Stromal cell of bone marrow (primary cell): ENCODE measurements at places on chromosomes 2 and 18.

DNA sequence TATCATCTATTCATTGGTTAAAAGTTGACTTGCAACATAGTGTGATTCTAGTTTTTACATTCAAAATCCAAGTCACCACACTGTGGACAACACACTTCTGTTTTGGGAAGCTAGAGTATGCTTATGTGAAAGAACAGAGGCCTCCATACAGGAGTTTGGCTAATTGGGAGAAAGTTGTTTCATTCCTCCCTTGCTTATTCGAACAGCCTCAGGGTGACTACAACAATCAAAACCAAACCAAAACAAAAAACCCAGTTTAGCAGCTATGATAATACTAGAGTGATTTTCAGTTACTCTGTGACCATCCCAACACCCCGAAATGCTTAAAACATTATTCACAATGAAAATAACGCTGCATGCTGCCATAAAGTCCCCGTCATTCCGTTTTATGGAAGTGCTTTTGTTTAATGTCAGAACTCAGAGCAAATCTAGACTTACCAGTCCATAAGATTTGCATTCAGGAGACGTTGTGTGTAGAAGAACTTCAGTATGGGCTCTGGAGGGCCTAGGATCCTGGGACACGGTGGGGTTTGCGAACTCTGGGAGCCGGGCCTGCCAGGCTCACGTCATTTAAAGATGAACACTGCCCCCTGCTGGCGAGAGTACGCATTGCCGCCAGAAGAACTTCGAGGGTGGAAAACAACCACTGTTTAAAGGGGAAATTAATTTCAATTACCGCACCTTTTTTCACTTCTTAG is 111.4 kb downstream of the FTCDNL1 start:
- DNase-seq = peak; percentile 31

- no peak for DNase-seq
These were observed 337.4 kb upstream of the ID2 start for GRCh38 chr2:8344144-8345097.

GRCh38 chr18:37574113-37574512 is 8.5 kb upstream of the CELF4 start:
- no peak for DNase-seq

GRCh38 chr2:23924589-23925359 is 2.1 kb downstream of the ATAD2B start:
- no peak for DNase-seq

DNA sequence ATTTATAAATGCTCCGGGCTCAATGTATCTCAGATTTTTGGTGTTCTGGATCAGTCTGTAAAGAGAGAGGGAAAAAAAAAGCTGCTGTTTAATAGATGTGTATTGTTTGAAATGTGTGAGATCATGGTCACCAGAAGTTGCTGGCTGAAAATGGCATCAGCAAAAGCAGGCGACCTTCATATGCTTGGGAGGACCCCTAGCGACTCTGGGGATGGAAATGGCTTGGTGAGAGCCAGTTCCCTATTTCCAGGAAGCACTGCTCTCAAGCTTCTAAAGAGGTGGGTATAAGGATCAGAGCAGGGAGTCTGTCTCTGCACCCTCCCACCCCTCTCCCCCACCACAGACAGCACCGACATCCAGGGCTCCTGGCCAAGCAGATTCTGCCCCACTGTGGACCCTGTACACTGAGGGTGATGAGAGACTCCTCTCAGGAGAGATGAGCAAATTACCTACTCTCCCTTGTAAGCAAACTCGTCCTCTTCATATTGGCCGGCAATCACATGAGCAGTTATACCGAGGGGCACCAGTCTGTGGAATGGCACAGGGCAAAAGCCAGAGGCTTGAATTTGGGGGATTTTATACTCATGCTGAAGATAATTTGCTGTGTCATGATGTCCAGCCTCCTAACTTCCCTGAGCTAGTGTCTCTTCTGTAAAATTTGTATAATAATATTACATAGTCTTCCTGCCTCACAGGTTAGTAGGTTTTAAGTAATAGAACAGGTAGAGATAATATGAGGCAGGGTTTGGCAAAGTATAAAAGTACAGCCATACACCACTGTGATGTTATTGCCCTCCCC is 29.6 kb downstream of the LHCGR start:
- DNase-seq = no peak

DNA sequence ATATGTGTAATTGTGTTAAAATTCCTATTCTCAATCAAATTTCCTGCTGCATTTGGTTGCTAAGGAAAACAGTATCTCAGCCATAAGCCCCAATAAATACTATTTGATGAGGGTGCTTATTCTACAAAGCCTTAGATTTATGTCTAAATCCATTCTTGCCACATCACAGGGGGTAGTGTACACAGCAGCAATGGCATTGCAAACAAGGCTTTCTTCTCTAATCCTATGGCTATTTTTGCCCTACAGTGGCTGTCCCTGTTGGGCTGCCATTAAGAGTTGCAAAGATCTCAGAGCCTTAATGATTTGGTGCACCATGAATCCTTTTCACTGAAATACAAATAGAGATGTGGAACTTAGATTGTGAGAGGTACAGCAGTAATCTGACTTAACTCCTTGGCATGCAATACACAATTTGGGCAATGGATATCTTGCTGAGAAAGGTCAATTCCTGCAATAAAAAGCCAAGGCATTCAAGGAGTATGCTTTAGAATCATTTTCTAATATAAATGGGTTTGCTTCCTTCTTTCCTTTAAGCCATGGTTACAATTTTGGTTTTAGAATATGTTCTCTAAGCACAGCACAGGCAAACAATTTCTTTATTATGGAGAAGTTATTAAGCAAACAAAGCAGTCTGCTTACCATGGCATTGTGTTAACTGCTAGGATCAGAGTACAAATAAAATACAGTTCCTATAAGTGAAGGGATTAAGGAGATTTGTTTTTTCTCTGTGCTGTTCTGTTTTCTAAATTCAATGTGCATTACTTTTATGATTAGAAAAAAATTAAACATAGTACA is 69.8 kb upstream of the CD302 start:
- DNase-seq = no peak

DNA sequence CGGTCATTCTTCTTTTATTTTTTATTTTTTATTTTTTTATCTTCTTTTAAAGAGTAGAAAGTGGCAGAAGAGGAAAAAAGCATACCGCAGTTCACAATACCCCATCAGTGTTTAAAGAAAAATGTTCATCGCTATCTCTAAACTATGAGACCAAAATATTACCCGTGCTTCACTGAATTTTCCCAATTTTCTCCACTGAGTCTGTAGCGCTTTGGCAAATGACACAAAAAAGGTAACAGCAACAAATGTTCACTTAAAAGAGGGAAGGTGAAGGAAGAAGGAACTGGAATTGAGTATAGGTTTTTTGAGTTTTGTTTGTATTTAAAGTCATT is 15.1 kb upstream of the RIOK3 start:
- no peak for DNase-seq

GRCh38 chr2:126720638-126721037 is 64.7 kb downstream of the GYPC start:
- DNase-seq = no peak

GRCh38 chr2:159201360-159202063 is 85.0 kb downstream of the WDSUB1 start:
- no peak for DNase-seq

GRCh38 chr18:78158943-78159342 is 820.7 kb upstream of the SALL3 start:
- no peak for DNase-seq

DNA sequence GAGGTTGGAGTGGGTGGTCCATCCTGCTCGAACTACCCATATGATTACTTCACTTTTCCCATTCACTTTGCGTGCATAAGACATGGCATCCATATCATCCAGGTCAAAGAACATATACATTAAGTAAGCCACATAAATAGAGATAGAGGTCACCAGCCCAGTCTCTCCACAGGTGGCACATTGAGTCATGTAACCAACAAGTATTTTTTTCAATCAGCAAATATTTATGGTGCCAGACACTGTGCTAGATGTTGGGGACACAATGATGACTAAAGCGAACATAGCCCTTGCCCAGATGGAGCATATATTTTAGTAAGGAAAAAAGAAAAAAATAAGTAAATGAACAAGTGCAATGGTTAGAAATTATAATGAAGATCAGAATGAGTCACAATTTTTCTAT is 83.6 kb upstream of the LCLAT1 start:
- DNase-seq = no peak

GRCh38 chr2:218345491-218346236 is 11.0 kb upstream of the CATIP start:
- DNase-seq = no peak

DNA sequence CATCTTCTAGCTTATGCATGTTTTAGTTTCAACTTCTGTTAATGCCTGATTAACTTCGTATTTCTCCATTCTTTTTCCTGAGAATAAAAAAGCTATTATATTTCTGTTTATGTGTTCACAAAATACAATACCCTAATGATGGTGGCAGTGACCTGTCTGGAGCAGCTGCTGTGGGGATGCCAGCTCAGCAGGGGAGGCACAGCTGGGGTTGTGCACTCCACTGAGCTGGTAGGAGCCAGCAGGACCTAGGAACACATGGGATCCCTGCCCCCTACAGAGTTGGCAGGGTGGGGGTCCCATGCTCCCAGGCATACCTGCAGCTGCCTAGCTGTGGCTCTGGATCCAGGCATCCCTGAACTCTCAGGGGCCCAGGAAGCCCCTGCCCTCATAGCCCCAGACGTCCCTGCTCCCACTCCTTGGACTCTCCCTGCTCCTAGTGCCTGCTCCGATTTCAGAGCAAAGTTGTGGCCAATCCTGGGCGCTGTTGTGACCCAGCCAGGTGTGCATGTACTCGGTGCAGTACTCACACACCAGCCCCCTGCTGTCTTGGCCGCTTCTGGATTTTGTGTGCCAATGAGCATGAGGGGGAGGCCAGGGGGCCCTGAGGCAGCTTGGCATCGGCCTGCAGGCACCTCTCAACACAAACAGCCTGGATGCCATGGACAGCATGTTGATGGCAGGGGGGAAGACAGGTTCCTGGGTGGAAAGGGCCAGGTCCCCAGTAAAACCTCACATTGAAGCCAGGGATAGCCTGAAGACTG is 546.0 kb downstream of the ZNF804A start:
- DNase-seq = no peak

DNA sequence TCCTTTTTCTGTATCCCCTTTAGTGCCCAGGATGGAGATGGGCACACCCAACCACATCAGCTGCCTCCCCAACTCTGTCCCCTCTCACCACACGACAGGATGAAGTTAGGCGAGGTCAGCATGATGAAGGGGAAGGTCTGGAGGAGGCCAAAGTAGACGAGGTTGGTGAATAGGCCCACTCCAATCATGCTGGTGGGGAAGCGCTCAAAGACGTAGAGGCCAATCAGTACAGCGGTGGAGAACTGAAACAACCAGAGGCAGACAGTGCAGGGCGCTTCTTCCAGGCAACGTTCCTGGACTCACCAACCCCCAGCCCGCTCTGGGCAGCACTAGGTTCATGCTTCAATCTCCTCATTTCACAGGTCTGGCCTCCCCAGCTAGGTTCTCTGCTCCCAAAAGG is 2.9 kb downstream of the TEX261 start:
- DNase-seq = no peak

- no peak for DNase-seq
These were observed 53.5 kb downstream of the COLEC12 start for GRCh38 chr18:446941-447560.

- DNase-seq = no peak
These were observed 624.7 kb downstream of the LRP1B start for GRCh38 chr2:141506135-141506534.

- peak; percentile 6 for DNase-seq
These were observed 71.0 kb downstream of the NOL4 start for GRCh38 chr18:34153711-34154110.

DNA sequence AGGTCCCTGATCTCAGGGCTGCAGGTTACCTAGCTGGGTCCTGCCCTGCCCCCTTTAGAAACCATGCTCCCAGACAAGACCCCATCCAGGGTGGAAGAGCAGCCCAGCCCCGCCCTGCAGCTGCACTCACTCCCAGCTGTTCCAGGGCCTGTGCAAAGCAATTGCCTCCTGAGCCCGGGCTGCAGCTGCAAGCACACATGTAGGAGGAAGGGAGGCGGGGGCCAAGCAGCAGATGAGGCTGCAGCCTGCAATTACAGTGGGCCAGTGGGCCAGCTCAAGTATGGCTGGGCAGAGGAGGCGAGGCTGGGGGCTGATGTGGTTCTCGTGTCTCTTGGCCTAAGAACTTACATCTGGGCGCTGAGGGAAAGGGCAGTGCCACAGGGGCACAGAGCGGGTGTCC is 65.4 kb upstream of the TUBA3E start:
- no peak for DNase-seq

GRCh38 chr2:237279012-237279768 is 134.8 kb downstream of the COL6A3 start:
- no peak for DNase-seq

DNA sequence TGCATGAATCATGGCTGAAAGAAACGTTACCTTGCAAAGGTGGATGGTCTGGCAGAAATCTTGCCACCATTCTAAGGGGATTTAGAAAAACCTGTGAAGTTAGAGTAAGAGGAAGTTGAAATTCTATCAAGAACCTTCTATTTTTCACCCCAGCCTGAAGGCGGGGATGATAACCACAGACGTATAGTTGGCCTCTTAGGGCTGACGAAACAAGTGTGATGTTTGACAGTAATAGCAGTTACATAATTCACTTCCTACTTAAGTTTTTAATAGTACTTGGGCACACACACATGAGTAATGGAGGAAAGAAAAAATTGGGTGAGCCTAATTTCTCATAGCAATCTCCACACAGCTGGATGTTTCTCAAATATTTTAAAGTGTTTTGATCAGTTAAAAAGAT is 336.6 kb upstream of the SALL3 start:
- no peak for DNase-seq

GRCh38 chr2:81481994-81482368 is 1177.4 kb upstream of the LRRTM1 start:
- DNase-seq = no peak

GRCh38 chr2:137638932-137639331 is 325.3 kb upstream of the HNMT start:
- no peak for DNase-seq

- no peak for DNase-seq
These were observed 14.8 kb upstream of the CLASP1 start for GRCh38 chr2:121664086-121664485.

GRCh38 chr18:45379903-45380302 is 235.4 kb upstream of the SLC14A2 start:
- DNase-seq = no peak

- no peak for DNase-seq
These were observed 24.5 kb downstream of the RTTN start for GRCh38 chr18:70181015-70181414.
